ENCODE measurements at places on chromosomes 7 and 10. TPM values are rescaled to one million over a fixed set of nuclear protein-coding genes. Genes with fewer than 3 reads are reported as not detected.

Gene PRR15
- not detected for total RNA-seq

Gene SFTPA2
- total RNA-seq: not detected

- no peaks in the 10 kb centered on the region for H3K36me3 ChIP-seq
- no peak overlapping the region for H3K4me3 ChIP-seq
- no peak for DNase-seq
Measured at GRCh38 chr7:153835103-153835502, 217.1 kb upstream of the DPP6 start.

GRCh38 chr7:106424476-106425016, 139.8 kb upstream of the NAMPT start:
- peak overlapping the region; percentile 93 for H3K27ac ChIP-seq
- DNase-seq: no peak
- H3K4me3 ChIP-seq: no peak overlapping the region
- H3K27me3 ChIP-seq: no peaks in the 10 kb centered on the region
- no peaks in the 10 kb centered on the region for H3K36me3 ChIP-seq

DNA sequence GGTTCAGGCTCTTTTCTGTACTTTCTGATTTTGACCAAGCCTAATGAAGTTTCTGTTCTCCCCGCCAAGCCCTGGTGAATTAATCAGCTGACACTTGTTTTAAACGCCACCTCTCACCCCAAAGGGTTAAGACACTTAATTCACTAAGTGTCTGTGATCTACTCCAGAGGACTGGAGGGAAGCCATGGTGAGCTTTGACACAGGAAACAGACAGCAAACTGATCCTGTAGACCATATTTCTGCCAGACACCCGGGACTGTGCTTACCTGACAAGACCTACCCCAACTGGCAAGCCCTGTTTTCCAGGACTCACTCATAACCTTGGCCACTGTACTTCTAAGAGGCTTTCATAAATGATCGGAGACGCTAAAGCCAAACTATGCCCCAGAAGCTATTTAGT, 126.0 kb downstream of the STRA8 start:
- no peaks in the 10 kb centered on the region for H3K27me3 ChIP-seq
- H3K36me3 ChIP-seq: peaks cover 20% of the 10 kb centered on the region
- no peak for DNase-seq
- no peak overlapping the region for H3K27ac ChIP-seq
- H3K4me1 ChIP-seq: no peaks in the 10 kb centered on the region

GRCh38 chr7:26461518-26461917, 169.9 kb downstream of the SNX10 start:
- DNase-seq: no peak
- no peaks in the 10 kb centered on the region for H3K4me1 ChIP-seq
- no peaks in the 10 kb centered on the region for H3K27me3 ChIP-seq
- H3K36me3 ChIP-seq: no peaks in the 10 kb centered on the region
- H3K27ac ChIP-seq: no peak overlapping the region
- H3K4me3 ChIP-seq: no peak overlapping the region

Gene GNGT1
- total RNA-seq: not detected

GRCh38 chr7:5422396-5423305, 983 bp downstream of the TNRC18 start:
- H3K36me3 ChIP-seq: no peaks in the 10 kb centered on the region
- H3K27ac ChIP-seq: peak overlapping the region; percentile 99
- no peak for DNase-seq
- peak overlapping the region; percentile 86 for H3K4me3 ChIP-seq
- no peaks in the 10 kb centered on the region for H3K27me3 ChIP-seq

Gene GPER1
- 1.4 TPM for total RNA-seq

Gene SFTPD
- 0.29 TPM for total RNA-seq

DNA sequence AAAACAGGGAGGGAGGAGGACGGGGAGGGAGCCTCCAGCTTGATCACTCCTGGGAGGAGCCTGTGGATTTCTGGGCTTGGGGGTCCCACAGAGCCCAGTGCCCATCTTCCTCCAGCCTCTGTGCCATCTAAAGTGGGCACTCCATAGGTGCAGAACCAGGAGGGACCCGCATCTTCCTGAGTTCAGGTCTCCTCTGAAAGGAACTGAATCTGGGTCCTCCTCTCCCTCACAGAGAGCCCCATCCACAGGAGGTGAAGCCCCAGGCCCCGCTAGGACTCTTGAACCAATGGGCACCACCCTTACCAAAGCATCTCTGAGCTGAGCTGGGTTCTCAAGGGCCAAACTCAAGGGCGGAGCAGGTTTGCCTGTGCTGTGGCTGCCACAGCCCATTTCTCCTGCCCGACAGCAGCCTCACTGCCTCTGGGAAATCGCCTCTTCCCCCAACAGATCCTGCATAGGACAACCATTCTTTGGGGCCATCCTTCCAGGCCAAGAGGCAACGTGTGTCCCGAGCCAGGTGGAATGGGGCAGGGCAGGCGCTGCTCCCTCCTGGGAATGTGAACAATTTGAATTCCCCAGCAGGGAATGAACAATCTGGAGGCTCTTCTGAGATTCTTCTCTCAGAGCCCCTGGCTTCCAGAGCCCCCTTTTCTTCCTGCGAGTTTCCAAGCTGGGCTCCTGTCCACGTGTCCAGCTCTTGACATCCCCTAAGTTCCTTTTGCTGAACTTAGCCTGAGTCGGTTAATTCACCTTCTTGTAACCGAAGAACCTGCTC, 411.0 kb upstream of the FOXK1 start:
- H3K4me1 ChIP-seq: no peaks in the 10 kb centered on the region
- no peak overlapping the region for H3K27ac ChIP-seq
- H3K4me3 ChIP-seq: no peak overlapping the region
- peaks cover 3% of the 10 kb centered on the region for H3K27me3 ChIP-seq
- DNase-seq: no peak

GRCh38 chr7:37694208-37695094, 10.9 kb downstream of the GPR141 start:
- no peak overlapping the region for H3K27ac ChIP-seq
- no peaks in the 10 kb centered on the region for H3K27me3 ChIP-seq
- H3K4me1 ChIP-seq: peaks cover 21% of the 10 kb centered on the region

DNA sequence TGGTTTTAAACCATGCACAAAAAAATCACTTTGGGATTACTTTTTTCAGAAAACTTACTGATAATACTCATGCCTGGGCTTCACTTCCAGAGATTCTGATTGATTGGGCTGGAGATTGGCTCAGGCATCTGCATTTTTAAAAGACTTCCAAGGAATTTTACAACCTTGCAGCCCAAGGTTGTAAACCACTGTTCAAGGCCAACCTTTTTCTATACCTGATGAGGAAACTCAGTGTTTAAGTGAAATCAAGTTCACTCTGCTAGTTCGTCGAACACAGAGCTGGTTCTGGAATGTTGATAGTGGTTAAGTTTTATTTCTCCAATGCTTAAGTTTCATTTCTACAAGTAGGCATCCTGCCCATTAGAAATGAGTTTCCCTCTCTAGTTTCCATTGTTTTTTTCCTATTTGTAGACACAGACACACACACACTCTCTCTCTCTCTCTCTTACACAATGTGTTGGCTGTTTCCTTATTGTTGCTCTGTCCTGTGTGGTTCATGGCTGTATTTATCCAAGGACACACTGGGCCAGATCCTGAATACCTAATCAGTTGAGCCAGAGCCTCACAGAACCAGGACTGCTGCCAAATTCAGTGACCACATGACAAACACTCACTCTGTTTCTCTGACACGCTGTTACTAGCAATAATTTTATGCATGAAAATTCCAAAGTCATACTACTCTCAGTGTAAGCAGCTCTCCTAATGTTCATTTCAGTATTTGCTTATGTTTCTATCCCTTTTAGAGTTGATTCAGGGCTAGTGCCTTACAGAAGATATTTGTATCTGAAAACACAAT, 3.7 kb upstream of the IFIT1B start:
- H3K27me3 ChIP-seq: no peaks in the 10 kb centered on the region
- peak; percentile 92 for DNase-seq
- peaks cover 37% of the 10 kb centered on the region for H3K4me1 ChIP-seq

- H3K27ac ChIP-seq: no peak overlapping the region
- no peak for DNase-seq
- H3K27me3 ChIP-seq: no peaks in the 10 kb centered on the region
- no peaks in the 10 kb centered on the region for H3K36me3 ChIP-seq
- no peak overlapping the region for H3K4me3 ChIP-seq
- H3K4me1 ChIP-seq: no peaks in the 10 kb centered on the region
Measured at GRCh38 chr10:63901881-63902280, 380.7 kb downstream of the REEP3 start.

DNA sequence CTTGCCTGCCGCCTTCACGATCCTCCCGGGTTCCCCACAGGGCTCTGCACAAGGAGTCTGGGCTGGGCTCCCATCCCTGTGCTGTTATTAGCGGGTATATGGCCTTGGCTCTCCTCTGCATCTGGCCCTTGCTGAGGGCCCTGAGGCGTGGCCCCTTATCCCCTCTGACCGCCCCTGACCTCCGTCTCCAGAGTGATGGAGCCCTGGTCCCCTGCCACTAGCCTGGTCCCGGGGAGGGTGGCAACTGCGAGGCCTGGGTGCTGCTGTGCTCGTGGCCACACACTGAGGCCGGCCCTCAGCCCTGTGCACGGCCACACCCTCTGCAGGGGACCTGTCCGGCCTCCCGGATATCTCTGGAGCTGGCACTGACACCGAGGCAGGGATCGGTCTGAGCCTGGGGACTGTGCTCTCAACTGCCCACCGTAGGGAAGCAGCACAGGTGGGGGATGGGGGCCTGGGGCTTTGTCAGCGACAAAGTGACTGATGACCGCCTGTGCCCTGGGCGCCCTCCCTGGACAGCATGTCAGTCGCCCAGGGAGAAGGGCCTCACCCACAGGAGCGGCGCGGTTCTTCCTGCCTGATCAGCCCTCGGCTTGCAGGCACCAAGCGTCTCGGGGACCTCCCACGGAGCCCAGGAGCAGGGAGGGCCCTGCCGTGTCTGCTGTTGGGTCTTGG, 72.4 kb downstream of the NKX6-2 start:
- H3K27me3 ChIP-seq: no peaks in the 10 kb centered on the region
- no peaks in the 10 kb centered on the region for H3K36me3 ChIP-seq
- peaks cover 10% of the 10 kb centered on the region for H3K4me1 ChIP-seq

GRCh38 chr7:37084303-37084702, 360.0 kb upstream of the AOAH start:
- peaks cover 5% of the 10 kb centered on the region for H3K4me1 ChIP-seq
- no peaks in the 10 kb centered on the region for H3K36me3 ChIP-seq
- no peaks in the 10 kb centered on the region for H3K27me3 ChIP-seq
- no peak overlapping the region for H3K27ac ChIP-seq
- no peak for DNase-seq
- no peak overlapping the region for H3K4me3 ChIP-seq

- peak; percentile 21 for DNase-seq
- H3K4me1 ChIP-seq: peaks cover 30% of the 10 kb centered on the region
- peak overlapping the region; percentile 75 for H3K27ac ChIP-seq
- no peaks in the 10 kb centered on the region for H3K36me3 ChIP-seq
Measured at GRCh38 chr7:36036590-36036989, 116.5 kb upstream of the EEPD1 start.

GRCh38 chr10:66786709-66787108, 139.1 kb upstream of the LRRTM3 start:
- no peak for DNase-seq
- H3K27me3 ChIP-seq: no peaks in the 10 kb centered on the region
- H3K27ac ChIP-seq: no peak overlapping the region
- no peaks in the 10 kb centered on the region for H3K4me1 ChIP-seq
- H3K4me3 ChIP-seq: no peak overlapping the region

DNA sequence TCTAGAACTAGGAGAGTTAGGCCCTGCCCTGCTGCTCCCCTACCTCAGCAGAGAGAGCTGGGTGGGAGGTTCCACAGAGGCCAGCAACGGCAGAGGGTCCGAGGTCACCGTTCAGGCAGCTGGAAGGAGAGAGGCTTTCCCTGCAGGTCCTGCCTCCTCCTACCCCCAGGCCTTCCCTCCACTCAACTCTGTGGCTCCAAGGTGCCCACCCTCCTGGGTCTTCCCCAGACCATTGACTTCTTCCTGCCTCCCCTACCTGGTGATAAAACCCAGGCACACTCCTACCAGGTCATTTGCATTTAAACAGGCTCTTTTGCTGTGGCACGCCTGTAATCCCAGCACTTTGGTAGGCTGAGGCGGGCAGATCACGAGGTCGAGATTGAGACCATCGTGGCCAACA, 515.3 kb upstream of the FOXK1 start:
- DNase-seq: no peak
- H3K36me3 ChIP-seq: no peaks in the 10 kb centered on the region
- no peak overlapping the region for H3K4me3 ChIP-seq
- no peaks in the 10 kb centered on the region for H3K4me1 ChIP-seq

DNA sequence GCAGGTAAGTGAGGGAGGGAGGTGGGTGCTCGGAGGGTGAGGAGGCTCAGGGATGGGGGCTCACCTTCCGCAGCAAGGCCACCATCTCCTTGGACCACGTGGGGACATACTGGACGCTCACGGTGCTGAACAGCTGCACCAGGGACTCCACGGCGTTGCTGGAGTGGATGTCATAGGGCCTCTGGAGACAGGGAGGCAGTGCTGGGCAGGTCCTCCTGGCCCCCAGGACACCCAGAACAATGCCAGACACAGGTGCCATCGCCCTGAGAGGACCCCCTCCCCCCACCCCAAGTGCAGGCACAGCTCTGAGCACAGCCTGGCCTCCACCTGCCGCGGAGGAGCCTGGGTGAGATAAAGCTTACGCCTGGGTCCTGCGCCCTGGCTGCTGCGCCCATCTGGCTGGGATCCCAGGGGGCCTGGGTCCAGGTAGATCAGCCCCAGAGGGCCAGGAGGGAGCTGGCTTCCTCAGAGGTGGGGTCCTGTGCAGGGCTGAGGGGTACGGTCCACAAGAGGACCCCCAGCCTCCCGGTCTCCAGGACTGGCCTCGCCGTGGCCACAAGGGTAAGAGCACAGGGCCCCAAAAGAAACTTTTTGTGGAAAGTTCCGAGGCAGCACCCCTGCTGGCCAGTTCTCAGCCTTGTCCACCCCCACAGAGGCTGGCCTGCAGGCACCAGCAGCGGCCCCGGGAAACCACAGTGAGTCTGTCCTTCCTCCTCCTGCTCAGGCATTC, 37.8 kb downstream of the DPYSL4 start:
- H3K4me1 ChIP-seq: no peaks in the 10 kb centered on the region
- DNase-seq: peak; percentile 6
- no peaks in the 10 kb centered on the region for H3K27me3 ChIP-seq
- no peak overlapping the region for H3K4me3 ChIP-seq
- H3K27ac ChIP-seq: no peak overlapping the region
